Tibial nerve (tissue), 4 donors: ENCODE measurements at places on chromosomes 6 and 20.

DNA sequence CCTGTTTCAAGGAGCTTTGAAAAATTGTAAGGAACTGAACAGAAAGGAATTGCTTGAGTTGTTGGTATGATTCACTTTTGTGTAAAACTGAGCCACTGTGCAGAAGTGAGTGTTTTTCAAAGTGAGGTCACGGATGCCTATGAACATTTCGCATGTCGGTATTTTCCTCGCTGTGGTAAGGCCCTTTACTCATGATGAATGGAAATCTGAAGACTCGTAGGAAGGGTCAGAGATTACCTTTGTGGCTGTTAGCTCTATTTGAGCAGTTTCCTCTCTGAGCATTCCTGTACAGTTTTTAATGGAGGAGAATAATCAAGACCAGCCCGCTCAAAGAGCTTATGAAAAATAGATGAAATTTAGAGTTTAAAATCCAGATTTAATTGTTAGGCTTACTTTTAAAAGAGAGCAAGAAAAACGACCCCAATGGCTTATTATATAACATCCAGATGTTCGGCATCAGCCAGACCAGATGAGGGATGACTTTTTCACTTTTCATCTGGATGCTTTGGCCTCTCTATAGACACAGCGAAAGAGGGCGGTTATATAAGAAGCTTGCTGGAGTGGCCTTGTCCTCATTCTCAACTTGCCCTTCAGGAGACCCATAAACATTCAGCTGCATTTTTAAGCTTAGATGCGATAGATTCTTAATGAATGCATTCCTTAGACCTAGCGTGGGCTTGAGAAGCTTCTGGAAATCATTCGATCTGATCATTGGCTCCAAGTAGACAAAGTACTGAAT, 99.5 kb downstream of the CD83 start:
- H3K4me1 ChIP-seq = peaks cover 2% of the 10 kb centered on the region
- no peak for DNase-seq
- no peaks in the 10 kb centered on the region for H3K27me3 ChIP-seq
- no peaks in the 10 kb centered on the region for H3K36me3 ChIP-seq
- no peak overlapping the region for H3K27ac ChIP-seq

DNA sequence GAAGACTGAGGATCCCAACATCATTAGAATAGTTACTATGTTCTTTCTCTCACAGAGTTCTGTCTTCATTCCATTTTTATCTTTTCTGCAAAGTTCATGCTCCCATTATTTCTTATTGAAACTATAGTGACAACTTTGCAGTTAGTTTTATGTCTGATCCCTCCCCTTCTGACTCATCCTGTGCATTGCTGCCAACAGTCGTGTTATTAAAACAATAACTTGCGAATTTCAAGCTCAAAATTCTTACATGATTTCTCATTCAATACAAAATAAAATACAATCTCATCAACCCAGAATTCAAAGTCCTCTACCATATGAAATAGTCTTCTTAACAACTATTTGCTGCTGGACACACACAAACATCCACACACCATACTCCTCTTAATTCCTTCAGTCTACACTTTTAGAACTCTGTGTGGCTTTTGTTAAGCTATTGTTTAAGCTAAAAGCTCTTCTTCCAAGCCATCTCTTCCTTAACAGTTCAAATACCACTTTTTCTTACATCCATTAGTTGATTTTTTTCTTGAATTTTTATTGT, 261.4 kb upstream of the IRAK1BP1 start:
- H3K4me1 ChIP-seq = no peaks in the 10 kb centered on the region
- no peak overlapping the region for H3K27ac ChIP-seq
- H3K27me3 ChIP-seq = no peaks in the 10 kb centered on the region

- H3K4me3 ChIP-seq = no peak overlapping the region
- H3K36me3 ChIP-seq = no peaks in the 10 kb centered on the region
- no peaks in the 10 kb centered on the region for H3K4me1 ChIP-seq
- no peak overlapping the region for H3K27ac ChIP-seq
- H3K27me3 ChIP-seq = no peaks in the 10 kb centered on the region
Observed at GRCh38 chr20:34970193-34970840, 14.6 kb downstream of the MYH7B start.

- DNase-seq = no peak
- H3K27me3 ChIP-seq = no peaks in the 10 kb centered on the region
- H3K4me3 ChIP-seq = no peak overlapping the region
Observed at GRCh38 chr20:57653546-57653900, 33.3 kb upstream of the ZBP1 start.

GRCh38 chr6:145212813-145213212, 522.5 kb downstream of the EPM2A start:
- no peaks in the 10 kb centered on the region for H3K27me3 ChIP-seq
- no peak overlapping the region for H3K4me3 ChIP-seq
